ENCODE measurements at places on chromosomes 6 and 20.

DNA sequence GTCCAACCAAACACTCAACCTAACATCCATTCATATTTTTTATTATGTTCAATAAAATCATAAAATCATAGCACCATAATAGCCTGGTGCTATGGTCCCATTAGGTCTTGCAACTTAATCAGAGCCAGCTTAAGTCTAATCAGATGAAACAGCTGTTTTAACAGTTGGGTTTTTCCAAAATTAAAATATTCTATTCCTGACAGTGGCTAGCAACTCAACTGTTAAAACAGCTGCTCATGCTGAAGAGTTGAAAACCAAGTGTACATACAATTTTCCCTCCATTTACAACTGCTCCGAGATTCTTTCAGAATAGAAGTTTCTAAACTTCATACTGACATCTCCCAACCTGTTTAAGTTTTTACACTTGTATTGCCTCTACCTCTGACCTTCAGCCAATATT is 89.5 kb downstream of the UBE3D start:
- DNase-seq, result no peak

- DNase-seq, result no peak
Observed at GRCh38 chr20:35005463-35005961, 49.8 kb downstream of the MYH7B start.

DNA sequence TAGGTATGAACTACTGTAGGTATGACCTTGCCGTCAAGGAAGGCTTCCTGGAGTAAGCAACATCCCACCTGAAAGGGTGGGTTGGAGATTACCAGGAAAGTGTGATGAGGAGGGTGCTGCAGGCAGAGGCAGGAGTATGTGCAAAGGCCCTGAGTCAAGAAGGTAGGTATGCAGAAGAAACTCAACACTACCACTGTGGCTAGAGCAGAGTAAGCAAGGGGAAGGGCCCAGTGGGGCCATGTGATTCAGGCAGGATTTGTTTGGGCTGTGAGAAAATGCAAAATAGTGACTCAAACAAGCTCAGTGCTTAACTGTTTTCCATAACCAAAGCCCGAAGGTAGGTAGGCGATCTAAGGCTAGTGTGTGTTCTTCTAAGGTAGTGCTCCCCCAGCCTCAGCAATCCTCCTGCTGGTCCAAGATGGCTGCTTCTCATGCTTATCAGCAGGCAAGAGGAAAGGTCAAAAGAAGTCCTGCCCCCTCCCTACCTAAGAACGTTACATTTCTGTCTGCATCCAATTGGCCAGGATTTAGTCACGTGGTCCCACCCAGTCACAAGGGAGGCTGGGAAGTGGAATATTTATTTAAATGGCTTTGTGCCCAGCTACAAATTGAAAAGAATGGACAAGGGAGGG is 36.2 kb upstream of the HMGA1 start:
- peak; percentile 46 for DNase-seq

- peak; percentile 9 for DNase-seq
Observed at GRCh38 chr20:50916257-50916656, 15.0 kb downstream of the ADNP start.

- DNase-seq, result no peak
Observed at GRCh38 chr6:6707143-6707542, 118.6 kb downstream of the LY86 start.

DNA sequence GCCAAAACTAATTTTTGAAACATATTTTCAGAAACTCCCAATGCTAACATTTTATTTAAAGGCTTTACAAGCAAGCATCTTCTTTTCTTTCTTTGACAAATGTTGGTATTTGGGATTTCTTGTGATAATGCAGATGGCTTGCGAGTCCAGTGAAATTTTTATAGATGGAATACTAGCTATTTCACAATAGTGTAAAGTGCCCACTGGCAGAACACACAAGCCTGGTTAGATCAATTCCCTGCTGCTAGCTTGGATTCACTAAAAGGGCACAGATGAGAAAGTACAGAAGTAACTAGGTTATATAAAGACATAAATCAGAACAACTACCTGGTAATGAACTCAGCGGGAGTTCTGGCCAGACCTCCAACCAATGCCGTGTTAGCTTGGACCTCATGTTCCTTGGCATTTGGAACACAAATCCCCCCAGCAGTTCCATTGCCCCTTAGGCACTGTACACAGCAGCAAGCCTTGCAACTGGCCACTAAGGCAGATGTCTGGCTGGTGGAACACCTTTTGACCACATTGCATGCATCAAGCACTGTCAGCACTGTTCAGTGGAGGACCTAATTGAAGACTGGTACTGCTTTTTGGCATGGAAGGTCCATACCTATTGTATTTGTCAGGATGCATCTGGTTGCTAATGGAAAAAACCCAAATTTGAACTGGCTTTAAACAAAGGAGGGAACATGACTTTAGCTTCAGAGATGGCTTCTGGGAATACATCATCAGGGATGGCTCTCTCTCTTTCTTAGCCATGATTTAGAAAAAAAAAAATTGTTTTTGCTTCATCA is 15.6 kb upstream of the ZFP64 start:
- no peak for DNase-seq

- no peak for DNase-seq
Observed at GRCh38 chr20:36055145-36055544, 86.8 kb downstream of the CNBD2 start.

- no peak for DNase-seq
Observed at GRCh38 chr6:168985705-168986104, 267.9 kb downstream of the THBS2 start.

- no peak for DNase-seq
Observed at GRCh38 chr20:15317546-15318232, 980.3 kb upstream of the FLRT3 start.

DNA sequence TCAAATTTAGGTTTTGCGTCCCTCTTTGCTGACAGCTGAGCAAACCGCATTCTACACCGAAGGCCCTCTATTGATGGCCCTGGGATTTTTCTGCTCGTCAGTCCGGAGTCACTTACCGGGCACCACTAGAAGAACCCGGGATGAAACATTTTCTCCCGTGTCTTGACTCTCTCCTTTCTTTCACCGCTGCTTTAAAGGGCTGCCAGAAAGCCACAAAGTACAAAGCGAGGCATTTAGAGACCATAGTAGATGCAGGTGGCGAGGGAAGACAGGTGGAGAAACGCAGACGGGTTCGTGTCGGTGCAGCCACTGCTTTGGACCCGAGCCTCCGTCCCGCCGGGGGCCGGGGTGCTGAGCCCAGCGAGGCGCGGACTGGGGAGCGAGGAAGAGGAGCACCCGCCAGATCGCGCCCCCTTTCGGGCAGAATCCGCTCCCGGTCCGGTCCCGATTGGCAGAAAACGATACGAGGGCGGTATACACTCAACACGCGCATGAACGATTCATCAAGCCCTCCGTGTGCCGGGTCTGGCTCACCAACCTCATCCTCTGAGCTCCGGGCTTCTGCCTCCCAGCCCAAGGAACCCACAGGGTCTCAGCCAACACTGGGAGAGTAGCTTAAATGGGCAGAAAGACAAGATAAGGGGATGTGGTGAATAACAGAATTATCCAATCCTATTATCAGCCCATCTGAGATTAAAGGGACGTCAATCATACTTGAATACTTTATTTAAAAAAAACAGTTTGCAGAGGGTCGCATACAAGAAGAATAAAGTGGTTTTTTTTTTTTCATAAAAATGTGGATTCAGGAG is 84.9 kb downstream of the TRIM27 start:
- peak; percentile 95 for DNase-seq

DNA sequence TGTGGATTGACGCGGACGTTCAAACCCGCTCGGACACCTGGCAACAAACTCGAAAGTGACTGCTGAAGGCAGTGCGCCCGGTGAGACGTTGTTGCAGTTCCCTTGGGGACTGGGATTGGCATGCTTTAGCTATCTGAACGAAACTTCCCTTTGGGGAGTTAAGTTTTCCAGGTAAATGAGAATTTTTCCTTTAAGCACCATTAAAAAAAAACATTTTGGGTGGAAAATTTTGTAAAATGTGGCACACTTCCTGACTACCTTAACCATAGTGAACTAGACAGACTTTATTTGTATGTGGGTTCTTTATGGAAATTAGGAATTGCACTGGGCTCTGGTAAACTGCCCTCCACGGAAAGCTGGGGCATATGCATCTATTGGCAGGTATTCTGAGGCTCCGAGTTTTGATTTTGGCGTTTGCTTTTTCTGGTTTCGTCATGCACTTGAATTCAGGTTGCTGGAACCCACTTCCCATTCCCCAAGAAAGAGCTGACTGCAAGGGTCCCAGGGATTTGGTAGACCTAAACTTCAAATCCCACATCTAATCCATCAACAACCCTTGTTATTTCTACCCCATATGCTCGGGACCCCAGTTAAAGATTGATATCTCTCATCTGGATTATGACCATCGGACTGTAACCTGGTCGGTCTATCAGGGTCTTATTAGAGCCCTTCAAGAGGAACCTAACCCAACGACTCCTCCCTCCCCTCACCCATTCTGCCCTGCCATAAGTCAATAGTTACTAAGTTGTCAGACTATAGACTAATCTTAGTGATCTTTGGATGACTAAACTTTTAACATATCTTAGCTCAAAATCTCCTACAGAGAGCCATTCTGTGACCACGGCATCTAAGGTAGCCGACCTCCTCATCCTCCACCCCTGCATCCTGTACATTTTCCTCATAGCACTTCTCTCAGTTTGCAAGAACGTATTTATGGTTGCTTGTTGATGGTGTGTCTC is 800 bp upstream of the DYNLT1 start:
- DNase-seq, result no peak

GRCh38 chr6:170376386-170377043 is 70.0 kb downstream of the FAM120B start:
- DNase-seq, result no peak

- DNase-seq, result no peak
Observed at GRCh38 chr6:41712651-41713103, 22.7 kb downstream of the TFEB start.

DNA sequence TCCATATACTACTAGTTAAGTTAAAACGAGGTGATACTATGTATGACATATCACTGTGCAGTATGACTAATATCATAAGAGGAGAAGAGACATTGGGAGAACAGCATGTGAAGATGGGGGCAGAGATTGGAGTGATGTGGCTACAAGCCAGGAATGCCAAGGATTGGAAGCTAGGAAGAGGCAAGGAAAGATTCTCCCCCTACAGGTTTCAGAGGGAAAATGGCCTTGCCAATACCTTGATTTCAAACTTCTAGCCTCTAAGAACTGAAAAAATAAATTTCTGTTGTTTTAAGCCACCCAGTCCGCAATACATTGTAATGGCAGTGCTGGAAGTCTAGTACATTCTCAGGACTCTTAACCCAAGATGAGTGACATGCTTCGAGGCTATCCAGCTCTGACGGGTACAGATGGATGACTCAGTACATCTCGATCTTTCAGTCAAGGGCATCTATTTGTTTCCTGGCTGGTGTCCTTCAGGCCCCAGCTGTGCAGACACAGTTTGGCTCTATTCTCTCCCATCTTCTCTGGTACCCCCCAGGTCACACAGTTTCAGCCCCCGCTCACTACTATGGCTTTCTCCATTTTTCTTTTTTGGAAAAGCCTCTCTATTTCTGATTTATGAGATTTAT is 55.5 kb upstream of the THEMIS start:
- no peak for DNase-seq

GRCh38 chr6:133705066-133705465 is 183.8 kb upstream of the TCF21 start:
- no peak for DNase-seq

DNA sequence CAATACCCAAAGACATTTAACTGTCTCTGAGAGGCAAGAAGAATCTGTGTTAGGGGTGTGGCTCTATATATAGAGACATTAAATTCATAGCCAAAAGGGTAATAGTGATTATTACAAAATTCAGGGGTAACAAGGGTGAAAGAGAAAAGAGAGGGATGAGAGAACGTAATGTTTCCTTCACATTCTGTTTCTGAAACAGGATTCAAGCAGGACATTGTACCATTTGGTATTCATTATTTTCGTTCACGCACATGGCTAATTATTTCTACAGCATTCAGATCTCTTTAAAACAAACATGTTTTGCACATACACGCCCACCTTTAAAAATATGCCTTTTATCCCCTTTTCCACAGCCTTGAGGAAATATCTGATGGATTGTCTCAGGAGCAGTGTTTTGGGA is 122.7 kb downstream of the GMPR start:
- DNase-seq, result no peak

DNA sequence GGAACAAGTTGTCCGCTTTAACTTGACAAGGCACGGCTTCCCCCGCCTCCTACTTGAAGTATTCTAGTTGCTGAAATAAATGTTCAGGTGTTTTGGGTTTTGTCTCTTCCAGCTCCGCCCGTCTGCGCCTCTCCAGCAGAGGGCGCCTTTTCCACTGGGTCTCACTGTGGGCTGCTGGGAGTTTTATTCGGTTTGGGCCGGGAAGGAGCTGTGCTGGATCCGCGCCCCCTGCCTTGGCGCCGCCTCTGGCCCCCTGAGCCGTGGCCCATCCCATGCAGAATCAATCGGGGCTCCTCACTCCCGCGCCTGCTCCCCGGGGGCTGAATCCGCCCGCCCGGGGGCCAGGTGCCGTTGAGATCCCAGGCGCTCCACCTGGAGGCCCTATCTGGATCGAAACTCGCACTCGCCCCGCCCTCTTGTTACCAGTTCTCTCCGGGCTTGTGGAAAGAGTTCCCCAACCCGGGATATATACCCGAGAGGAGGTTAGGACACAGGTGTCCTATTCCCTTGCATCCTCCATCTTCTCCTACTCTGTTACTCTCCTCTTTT is 51.0 kb upstream of the TCF21 start:
- peak; percentile 60 for DNase-seq

DNA sequence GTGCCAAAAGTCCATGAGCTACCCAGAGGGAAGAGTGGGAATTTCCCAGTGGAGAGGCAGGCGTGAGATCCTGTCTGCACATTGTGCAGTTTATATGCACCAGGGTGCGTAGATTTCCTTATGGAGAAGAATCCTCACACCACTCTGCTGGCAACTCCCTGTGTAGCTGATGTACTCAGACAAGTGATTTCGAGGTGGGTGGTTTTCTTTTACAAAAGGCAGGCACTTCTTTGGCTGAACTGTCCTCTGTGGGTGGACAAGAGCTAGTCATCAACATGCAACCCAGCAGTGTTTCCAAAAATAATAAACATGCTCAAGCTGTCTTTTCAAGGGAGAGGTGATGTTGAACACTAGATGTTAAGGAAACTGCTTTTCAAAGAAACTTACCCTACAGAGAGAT is 121.7 kb upstream of the NXT1 start:
- DNase-seq, result no peak

DNA sequence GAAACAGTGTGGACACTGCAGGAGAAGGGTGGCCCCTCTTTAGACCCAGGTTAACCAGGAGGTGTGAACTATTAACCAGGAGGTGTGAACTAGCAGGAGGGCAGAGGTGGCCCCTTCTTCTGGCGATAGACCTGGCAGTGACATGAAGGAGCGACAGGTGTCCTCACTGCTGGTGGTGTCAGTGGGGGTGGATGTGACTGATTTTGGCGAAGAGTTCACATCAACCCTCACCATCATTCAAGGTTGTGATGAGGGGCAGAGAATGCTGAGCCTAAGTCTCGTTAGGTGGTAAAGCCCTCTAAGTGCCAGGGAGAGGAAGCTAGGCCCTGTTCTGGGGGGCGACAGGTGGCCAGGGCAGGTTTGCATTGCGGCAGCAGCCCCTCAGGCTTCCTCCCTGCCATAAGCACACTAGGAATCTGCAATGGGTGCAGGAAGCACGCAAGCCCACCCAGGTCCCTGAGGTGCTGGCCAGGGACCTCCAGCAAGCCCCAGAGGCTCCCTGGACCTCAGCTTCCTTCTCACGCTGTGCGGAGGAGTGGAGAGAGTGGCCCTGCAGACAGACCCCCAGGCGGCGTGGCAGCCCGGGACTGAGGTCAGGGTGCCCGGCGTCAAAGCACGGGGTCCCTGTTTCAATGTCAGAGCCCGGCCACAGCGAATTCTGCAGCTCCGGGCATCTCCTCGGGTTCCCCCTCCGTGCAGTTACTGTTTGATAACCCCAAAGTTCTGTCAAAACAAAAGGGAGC is 13.7 kb downstream of the NPEPL1 start:
- DNase-seq, result no peak

GRCh38 chr6:103672169-103672568 is 1187.5 kb downstream of the HACE1 start:
- peak; percentile 85 for DNase-seq

Measured in OCI-M1 (cell line).